Activated CD4-positive, alpha-beta T cell treated with anti-CD3 and anti-CD28 coated beads, Interleukin-2, amount 50 U/mL, for 1 hour (primary cell): ENCODE measurements at places on chromosomes 11 and 22.

GRCh38 chr11:127000981-127001380, 411 bp upstream of the KIRREL3 start:
- DNase-seq: no peak

DNA sequence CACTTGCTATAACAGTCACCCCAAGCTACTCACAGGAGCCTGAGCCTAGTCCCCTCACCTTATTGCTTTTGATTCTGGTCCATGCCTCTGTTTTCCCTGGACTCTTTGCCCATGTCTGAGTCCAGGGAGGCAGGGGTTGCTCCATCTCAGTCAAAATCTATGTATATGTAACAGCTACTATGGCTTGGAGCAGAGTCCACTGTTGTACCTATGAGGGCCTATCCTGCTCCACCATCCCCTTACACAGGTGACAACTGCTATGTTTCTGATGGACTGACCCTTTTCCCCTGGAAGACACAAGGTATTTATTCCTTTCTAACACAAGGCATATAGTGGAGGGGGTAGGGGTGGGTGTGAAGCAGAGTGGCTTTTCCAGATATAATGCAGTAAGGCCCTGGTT, 119.6 kb downstream of the VPREB1 start:
- no peak for DNase-seq

GRCh38 chr22:42067671-42068251, 2.9 kb downstream of the NAGA start:
- DNase-seq: no peak

DNA sequence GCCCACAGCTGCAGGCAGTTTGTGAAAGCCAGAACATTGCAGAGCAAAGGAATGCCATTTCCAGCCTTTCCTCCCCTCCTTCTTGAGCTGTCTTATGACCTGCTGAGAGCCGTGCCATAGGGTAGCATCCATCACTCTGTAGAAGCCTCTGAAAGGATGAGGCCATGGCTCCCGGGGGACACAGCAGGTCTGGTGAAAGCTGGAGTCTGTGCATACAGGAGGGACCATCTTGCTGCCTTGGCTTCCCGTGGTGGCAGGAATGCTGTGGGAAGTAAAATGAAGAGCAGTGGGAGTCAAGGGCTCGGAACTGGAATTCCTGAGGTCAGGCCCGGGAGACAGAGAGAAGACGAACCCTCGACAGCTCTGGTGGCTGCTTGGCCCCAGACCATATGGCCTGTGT, 30.9 kb downstream of the ANO1 start:
- no peak for DNase-seq

GRCh38 chr11:132430429-132431062, 1060.1 kb downstream of the NTM start:
- no peak for DNase-seq

DNA sequence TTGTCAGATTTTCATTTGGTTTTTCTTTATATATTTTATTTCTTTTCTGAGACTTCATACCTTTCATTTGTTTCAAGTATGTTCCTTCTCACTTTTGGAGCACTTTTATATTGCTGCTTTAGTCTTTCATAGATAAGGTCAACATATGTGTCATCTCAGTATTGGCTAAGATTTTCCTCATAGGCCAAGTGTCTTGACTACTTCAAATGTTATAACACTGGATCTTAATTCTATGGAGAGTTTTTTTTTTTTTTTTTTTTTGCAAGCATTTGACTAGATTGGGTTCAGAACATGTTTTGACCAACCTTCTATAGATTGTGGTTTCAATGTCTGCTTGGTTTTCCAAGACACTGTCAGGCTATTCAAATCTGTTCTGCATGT, 69.0 kb upstream of the NARS2 start:
- DNase-seq: no peak

DNA sequence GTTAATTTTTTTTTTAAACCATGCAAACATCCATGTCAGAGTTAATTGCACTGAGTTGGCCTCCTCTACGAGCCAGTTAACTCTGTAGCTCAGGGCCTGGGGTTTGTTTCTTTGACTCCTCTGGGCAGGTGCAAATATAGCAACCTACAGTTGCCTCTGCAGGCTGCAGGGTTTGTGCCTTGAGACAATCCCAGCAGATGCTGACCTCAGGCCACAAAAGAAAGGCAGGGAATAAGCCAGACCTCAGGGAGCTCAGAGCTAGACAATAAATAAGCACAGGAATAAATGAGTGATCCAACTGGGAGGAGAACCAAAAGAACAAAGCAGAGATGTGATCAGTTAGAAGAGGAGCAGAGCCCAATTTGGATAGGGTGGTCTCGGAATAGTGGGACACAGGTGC, 390.8 kb downstream of the SHANK2 start:
- DNase-seq: no peak

GRCh38 chr11:112965656-112966055, 4.4 kb downstream of the NCAM1 start:
- DNase-seq: no peak

GRCh38 chr22:20025401-20026203, 4.7 kb downstream of the TANGO2 start:
- DNase-seq: no peak

- DNase-seq: no peak
Observed at GRCh38 chr11:40029391-40029790, 1430.1 kb downstream of the LRRC4C start.

DNA sequence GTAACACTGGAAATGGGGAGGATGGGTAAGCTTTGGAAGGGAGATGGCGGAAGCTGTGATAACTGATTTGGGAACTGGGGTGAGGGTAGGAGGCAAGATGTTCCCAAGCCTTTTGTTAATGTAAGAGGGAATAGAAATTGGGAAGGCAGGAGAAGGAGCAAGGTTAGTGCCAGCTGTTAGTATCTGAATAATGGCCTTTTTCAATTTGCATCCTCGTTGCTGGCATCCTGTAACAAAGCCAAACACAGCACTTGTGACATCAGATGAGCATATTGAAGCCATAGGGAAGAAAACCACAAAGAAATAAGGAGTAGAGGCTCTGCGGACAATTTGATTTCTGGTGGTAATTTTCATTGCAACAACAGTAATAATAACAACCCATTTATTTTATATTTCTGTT, 70.9 kb upstream of the CLMP start:
- DNase-seq: no peak

- DNase-seq: no peak
Observed at GRCh38 chr11:75277991-75278790, 37.6 kb downstream of the TPBGL start.

GRCh38 chr22:48099671-48100070, 1337.2 kb downstream of the TBC1D22A start:
- DNase-seq: no peak

DNA sequence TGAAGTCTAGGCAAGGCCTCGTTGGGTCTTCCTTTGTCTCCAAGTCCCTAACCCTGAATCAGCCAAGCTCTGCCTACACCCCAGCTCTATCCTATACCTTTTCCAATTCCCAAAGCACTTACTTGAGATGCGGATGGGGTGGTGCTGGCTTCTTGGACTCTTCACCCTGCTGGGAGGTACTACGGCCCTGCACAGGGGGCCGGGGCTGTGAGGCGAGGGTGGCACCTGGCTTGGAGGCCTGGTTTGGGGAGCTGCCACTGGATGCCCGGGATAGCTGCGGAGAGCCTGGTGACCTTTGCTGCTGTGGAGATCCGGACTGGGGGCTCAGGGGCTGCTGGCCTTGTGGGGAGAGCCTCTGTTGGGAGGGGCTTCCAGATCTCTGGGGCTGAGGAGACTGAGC, 43.3 kb downstream of the FBXO7 start:
- no peak for DNase-seq

DNA sequence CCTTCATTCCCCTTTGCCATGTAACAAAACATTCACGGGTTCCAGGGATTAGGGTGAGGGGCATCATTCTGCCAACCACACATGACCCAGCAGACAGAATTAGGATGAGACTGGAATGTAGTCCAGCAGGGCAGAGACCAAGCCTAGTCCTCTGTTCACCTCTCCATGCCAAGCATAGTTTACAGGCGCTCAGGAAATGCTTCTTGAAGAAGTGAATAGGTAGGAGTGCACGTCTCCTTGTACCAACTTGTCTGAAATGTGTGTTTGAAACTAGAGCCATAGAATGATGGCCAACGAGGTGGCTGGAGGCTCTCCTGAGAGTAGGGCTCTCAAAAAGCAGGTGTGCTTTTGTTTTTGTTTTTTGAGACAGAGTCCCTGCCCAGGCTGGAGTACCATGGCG, 8.2 kb downstream of the SPINDOC start:
- DNase-seq: no peak
